Keratinocyte (primary cell): ENCODE measurements at places on chromosomes 5 and 9.

DNA sequence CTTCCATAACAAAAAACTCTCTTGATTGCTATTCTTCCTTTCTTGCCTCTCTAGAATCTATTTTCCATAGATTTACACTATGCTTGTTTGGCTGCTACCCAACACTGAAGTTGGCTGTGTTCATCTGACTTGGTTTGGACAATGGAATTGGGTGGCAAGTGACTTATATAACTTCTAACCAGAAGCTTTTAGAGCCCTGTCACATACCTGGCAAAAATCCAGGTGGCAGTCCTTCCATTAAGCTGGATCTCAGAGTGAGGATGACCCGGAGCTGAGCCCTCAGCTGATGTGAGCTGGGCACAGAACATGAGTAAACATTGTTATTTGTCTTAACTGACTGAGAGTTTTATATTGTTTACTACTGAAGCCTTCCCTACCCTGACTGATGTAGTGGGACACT is 225.7 kb downstream of the TLR4 start:
- DNase-seq, result no peak

- no peak for DNase-seq
Measured at GRCh38 chr5:87541033-87541432, 128.3 kb upstream of the CCNH start.

GRCh38 chr9:20361656-20362570 is 260.4 kb downstream of the MLLT3 start:
- no peak for DNase-seq

DNA sequence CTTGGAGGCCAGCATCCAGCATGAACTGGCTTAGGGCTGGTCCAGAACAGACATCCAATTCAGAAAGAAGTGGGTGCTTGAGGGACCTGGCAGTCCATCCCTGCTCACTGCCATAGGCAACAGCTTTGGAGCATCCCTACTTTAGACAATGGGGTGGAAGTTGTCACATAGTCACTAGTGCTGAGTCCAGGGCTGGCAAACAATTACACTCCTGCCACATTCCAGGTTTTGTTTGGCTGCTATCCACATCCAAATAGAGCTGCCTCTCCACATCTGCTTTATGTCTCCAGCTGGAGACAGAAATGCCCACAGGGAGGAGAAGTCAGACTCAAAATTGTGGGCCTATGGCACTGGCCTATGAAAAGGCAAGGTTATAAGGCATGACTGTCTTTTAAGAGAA is 7.0 kb downstream of the FSTL4 start:
- DNase-seq, result no peak

DNA sequence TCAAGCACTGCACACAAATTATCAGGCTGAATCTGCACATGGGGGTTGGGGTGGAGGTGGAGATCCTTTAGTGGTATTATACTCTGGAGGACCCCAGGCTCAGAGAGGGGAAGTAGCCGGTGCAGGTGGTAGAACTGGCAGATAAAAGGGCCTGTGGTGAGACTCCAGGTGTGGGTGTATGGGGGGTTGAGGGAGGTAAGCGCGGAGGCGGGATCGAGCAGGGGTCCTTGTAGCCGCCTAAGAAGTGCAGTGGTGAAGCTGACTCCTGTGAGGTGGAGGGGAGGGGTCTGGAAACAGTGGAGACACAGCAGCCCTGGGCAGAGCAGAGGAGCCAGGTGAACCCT is 841 bp downstream of the ACSL6 start:
- no peak for DNase-seq
